ENCODE measurements at places on chromosomes 6 and 20.

DNA sequence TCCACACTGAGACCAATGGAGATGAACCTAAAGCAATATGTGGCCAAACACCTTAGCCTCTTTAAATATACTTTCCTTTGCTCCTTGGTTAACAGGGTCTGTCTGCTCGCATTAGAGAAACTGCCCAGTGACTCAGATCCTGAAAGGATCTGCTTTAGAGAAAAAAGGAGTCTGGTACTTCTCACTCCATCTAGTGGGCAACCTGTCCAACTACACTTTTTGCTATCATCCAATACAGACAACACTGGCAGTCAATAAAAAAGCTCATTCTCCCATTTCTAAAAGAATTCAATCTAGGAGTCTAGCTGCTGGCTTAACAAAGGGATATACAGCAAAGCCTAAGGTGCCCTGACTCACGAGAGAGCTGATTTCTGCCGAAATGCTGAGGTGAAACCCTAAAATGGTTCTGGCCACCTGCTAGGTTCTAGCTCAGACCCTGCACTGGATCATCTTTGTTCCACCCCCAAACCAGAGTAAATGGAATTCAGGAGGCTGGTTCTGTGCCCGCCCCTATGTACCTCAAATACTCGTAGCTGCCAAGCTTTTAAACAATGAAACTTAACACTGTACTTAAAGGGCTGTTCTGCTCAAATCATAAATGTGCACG is 11.5 kb downstream of the GNL1 start:
- peak; percentile 42 for DNase-seq

DNA sequence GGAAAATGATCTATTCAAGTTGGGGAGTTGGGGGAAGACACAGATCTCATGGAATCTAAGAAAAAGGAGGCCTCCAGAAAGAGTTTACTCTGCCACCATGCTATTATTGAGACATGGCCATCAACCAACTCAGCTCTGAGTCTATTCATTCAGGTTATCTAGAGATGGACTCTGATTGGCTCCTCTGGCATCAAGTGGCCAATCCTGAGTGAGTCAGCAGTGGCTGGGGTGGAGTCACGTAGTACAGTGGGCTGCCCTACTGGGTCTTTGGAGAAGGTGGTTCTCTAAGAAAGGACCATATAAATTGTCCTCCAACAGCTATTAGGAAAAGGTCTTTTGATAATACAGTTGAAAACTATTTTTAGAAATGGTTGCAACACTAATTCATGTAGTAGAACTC is 42.1 kb downstream of the LYRM2 start:
- no peak for DNase-seq

GRCh38 chr6:142684371-142684770 is 260.6 kb downstream of the HIVEP2 start:
- no peak for DNase-seq

DNA sequence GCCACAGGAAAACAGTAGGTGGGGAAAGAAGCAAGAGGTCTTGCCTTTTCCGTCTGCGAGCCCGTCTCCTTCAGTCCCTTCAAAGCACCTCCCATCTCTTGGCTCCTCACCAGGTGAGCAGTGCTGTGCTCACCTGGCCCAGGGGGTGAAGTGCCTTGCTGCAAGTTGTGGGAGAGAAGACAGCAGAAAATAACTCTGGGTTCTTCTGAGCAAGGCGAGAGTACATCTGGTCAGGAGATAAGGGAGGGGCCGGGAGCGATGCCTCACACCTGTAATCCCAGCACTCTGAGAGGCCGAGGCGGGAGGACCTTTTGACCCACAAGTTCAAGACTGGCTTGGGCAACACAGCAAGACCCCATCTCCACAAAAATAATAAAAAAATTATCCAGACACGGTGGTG is 35.6 kb upstream of the TGM3 start:
- no peak for DNase-seq

GRCh38 chr6:93420163-93420795 is 920 bp upstream of the EPHA7 start:
- DNase-seq = no peak

GRCh38 chr20:61766921-61767610 is 298.6 kb downstream of the TAF4 start:
- DNase-seq = no peak

DNA sequence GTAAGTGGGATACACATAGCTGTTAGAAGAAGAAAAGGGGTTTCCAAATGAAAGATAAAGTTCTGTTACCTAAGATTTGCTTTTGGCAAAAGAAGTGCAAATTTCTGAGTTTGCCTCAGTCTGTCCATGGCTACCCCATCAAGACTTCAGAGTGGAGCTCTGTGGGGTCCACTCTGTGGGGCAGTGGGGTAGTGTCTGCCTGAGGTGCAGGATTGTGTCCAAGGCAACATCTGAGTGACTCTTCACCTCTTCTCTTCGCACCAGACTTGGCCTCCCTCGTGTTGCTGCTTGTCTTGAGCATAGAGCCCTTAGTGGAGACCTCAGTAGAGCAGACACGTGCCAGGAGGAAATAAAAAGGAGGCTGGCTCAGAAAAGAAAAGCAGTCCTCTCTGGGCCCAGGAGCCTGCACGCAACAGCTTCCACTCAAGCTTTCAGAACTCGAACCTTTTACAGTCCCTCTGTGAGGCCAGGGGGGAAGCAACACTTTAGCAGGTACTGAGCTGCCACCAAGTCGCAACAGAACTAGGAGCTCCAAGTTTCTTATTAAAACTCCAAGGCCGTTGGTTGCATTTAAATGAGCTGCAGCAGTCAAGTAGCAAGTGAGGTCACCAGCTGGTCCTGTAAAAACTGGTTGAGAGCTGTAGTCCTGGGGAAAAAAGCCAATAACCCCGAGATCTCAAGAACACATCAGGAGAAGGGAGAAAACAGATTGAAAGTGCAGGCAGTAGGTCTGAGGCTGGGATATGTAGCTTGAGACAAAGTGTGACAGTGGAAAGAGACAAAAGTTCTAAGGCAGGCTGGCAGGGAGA is 413.5 kb downstream of the CDC5L start:
- DNase-seq = no peak

DNA sequence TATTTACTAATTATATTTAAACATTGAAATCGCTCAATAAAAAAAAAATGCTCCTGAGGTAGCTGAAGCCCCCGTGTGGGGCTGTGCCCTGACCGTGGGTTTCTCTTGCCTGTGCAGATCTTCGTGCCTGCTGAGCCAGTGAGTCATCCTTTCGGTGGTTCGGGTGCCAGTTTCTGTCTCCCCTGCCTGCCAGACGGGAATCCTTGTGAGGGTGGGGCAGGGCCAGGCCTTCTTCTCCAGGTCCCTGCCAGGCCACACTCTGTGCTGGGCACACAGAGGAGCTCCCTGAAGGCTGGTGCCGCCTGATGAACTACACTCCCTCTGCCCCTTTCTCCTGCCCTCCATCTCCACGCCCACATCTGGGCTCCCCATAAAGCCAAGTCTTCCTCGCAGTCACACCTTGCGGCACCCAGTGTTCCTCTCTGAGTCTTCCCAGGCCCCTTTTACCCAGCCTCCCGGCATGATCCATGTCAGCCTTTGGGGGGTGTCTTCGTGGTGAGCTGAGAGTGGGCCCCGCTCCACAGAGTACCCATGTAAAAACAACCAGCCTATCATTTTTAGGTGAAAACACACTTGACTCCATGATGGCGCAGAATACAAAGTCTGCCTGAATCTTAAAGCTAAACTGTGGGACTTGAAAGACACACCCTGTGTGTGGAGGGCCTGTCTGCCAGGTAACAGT is 19.3 kb downstream of the FGD2 start:
- DNase-seq = no peak

DNA sequence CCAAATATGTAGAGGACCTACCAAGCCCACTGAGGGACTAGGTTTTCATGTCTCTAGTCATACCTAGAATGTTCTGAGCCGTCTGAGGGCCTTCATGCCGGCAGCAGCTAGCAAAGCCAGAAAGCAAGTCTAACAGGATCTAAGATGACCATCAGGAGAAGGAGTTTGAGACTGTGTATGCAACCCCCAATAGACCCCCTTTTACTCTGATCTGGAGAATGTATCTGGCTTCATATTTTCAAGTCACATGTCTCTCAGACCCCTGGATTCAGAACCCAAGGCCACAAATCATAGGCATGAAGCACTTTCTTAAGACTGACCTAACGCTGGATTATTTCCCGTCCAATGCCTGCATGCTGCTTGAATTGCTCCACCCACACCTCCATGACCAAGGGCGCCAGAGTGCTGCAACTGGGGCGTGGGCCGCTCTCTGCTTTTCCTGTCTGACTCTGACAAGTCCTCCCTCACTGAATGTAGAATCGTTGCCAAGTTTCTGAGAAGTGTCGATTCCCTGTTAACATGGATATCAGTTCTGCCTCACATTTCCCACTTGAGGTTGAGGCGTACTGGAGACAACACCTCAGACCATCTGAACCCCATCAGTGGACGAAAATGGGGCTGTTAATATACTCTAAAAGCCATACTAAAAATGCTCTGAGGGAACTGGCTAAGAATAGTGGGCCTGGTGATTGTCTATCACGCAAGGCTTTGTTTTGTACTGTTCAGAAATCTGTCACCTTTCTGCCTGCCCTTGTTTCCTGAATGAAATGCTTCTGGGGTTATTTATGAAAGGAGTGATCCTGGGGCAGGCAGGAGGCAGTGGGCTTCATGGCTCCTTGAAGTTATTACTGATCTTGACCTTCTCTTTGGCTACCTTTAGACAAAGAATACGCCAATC is 23.9 kb upstream of the ASXL1 start:
- peak; percentile 41 for DNase-seq

DNA sequence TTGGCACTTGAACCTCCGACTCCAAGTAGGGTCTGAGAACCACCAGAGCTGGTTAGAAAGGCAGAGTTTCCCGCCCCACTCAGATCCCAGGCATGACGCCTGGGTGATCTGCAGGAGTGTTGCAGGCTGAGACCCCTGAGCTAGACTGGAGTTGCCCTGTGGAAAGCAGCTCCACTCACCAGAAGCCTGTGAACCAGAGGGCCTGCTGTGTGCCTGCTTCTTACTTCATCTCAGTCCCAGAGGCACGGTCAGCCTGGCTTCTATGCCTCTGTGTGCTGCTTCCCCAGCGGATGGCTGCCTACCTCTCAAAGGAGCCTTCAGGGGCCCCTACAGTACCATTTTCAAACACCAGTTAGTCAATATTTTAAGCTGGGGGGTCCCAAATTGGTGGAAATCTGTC is 15.6 kb upstream of the CCN6 start:
- DNase-seq = no peak

- no peak for DNase-seq
Observed at GRCh38 chr6:11534561-11534960, 3.0 kb upstream of the TMEM170B start.

GRCh38 chr6:38103921-38104320 is 284.4 kb downstream of the ZFAND3 start:
- DNase-seq = no peak

DNA sequence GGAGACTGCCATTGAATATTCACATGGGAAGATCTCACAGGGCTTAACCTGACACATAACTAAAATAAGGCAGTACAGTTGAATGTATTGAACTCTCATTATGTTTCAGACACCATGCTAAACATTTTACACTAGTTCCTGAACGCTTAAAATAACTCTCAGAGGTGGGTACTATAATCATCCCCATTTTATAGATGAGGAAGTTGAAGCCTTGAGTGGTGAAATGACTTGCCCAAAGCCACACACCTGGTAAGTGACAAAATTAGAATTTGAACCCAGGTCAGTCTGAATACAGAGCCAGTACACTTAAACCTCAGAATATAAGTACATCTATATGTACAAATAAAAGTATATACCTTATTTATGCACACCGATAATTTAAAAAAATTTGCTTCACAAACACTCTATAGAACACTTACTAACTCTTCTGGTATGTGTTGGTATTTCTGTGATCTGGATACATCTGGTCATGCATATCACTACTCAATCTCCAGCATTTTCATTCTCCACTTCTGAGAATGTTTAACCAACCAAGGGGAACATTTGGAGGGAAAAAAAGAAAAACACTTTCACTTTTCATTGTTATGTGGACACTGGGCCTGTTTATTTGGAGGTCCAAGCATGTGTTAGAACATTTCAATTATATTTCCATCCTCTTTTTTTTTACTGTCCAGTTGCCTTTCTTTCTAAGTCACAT is 4.6 kb upstream of the BICRAL start:
- no peak for DNase-seq

DNA sequence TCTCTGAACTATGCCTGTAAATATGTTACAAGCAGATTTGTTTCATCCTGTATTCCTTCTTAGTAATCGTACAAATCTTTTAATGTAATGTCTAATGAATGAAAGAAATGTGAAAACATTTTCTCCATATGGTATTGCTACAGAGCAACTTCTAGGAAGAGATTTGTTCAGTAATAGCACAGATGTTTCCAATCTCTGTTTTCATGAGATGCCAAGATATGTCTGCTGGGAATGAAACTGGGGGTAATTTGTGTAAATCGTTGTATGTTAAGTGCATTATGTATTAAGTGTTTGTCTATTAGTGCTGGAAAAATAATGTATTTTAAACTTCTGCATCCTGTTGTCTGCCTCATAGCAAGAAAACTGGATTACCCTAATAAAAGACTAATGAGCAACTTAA is 722.2 kb upstream of the EYS start:
- DNase-seq = no peak

- DNase-seq = no peak
Observed at GRCh38 chr6:144019929-144020328, 11.9 kb upstream of the PLAGL1 start.

DNA sequence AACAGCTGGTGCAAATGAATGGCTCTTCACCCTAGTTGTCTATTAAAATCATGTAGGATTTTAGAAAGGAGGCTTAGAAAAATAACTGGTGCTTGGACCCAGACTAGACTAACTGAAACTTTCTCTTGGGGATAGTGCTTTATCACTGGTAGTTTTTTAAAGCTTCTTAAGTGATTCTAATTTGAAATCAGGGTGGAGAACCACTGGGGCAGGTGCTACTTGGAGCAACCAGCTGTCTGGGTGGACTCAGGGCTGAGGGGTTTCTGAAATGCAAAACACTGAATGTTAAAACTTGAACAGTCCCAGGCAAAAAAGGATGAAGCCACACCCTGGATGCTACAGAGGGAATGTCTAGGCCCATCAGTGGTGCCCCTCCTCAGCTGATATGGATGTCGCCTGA is 81.2 kb downstream of the PXDC1 start:
- DNase-seq = no peak

All from activated CD8-positive, alpha-beta T cell treated with anti-CD3 and anti-CD28 coated beads, Interleukin-2, amount 10 ng/mL, durations not matched to agents 7 days and 5 days (primary cell).